RKO (cell line): ENCODE measurements at places on chromosomes 13 and 19.

- DNase-seq, result no peak
Observed at GRCh38 chr19:55432241-55432959, 10.7 kb downstream of the SHISA7 start.

- DNase-seq, result no peak
Observed at GRCh38 chr13:72199640-72200039, 332.6 kb upstream of the DACH1 start.

- no peak for DNase-seq
Observed at GRCh38 chr13:97621631-97622030, 187.7 kb downstream of the RAP2A start.

DNA sequence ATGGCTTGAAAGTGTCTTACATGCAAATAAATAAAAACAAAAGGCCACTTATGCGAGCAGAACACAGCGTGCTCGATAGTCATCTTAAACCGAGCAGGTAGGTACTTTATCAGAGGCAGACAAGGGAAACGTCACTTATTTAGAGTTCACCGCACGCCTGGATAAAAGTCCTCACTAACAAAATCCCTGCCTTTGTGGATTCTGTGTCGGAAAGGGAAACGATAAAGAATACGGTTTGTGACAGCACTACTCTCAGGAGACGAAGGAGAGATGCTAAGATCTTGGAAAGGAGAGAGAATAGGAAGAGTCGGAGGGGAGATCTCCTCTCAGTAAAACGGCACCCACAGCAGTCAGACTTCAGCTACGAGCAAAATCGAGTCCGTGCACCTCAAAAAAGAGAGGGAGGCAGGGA lies 581 bp downstream of the RCBTB1 start:
- peak; percentile 48 for DNase-seq

- no peak for DNase-seq
Observed at GRCh38 chr13:112838842-112839117, 130.2 kb upstream of the MCF2L start.

DNA sequence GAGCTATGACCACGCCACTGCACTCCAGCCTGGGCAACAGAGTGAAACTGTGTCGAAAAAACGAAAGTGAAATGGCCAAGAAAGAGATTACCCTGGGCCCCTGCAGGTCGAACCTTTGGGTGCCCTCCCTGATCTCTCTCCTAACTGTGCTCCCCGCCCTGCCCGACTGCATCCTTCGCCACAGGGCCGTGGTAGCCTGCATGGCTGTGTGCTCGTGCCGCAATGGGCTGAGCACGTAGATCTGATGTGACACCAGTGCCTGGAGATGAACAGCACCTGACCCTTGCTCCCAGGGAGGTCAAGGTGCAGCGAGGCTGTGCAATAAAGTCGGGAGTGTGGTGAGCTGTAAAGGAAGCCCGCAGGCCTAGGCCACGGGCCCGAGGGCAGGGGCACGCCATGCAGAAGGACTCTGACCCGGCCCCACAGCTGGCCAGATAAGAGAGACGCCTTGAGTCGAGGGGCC lies 60.2 kb downstream of the PEX11G start:
- no peak for DNase-seq

- peak; percentile 48 for DNase-seq
Observed at GRCh38 chr19:584240-585001, 5.3 kb upstream of the HCN2 start.

GRCh38 chr13:21723807-21724505 lies 53.1 kb downstream of the FGF9 start:
- no peak for DNase-seq

DNA sequence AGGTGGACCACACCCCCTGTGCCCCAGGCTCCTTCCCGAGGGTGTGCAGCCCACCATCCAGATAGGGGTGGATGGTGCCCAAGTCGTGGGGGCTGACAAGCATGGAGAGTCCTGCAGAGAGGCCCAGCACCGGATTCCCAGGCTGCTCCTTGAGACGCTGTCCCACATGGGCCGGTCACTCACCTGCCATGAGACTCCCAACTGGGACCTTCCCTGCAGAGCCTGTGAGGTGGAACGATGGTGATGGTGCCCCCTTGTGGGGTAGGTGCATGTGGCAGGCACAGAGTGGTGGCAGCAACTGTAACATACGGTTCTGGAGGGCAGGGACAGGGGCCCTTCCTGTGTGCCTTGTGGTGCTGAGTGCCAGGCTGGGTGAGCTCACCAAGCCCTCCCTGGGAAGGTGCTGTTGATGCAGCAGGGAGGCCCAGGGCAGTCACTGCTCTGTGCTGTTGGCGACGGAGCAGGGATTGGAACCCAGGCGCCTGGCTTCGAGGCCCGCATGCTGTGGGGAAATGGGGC lies 33.1 kb downstream of the PPP1R37 start:
- peak; percentile 53 for DNase-seq

- no peak for DNase-seq
Observed at GRCh38 chr19:16377521-16377920, 52.9 kb downstream of the KLF2 start.

GRCh38 chr19:17648097-17648660 lies 40.0 kb downstream of the UNC13A start:
- no peak for DNase-seq

DNA sequence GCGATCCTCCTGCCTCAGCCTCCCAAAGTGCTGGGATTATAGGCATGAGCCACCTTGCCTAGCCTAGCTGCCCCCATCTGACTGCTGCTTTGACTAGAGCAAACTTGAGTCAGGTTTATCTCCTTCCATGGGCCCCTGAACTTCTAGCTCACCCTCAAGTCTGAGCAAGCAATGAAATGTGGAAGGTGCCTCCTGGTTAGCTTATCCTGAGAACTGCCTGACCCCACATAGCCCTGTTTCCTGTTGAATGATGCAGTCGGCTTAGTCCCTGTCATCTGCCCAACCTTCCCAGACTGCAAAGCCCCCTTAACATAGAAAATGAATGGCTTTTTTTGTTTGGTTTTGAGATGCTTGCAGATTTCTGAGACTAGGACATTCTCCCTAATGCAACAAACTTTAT lies 8.9 kb upstream of the TMEM160 start:
- no peak for DNase-seq

DNA sequence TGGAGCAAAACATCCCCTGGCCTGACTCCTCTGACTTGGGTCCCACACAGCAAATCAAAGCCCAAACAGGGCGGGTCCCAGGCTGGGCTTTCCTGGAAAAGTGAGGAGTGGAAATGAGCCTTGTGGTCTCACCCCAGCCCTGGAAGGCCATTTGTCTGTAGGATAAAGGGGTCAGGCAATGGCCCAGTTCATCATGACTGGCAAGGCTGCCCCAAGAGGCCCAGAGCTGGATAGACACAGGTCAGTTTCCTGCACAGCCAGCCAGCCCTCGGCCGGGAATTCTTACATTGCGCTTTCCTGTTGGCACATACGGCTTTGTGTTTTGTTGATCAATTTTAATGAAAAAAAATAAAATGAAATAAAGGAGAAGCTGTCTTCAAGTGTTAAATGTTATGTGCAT lies 174.3 kb downstream of the TSHZ3 start:
- DNase-seq, result no peak

- DNase-seq, result no peak
Observed at GRCh38 chr19:38049105-38049649, 142.2 kb downstream of the SIPA1L3 start.

DNA sequence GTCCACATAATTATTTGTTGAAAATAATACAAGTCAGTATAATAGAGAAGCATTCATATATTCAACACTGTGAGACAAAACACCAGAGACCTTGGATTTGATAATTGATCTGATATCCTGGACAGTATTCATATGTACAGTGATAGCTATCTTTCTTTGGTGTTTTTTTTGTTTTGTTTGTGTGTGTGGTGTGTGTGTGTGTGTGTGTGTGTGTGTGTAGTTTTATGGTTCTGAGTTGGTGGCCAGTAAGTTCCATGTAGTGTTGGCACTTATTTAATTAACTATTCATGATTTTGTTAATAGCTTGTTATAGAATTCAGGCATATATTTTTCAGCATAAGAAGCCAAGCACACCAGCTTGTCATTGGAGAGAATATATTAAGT lies 1.6 kb upstream of the ANGPTL6 start:
- DNase-seq, result no peak

- no peak for DNase-seq
Observed at GRCh38 chr13:72805676-72806346, 23.9 kb downstream of the PIBF1 start.

- peak; percentile 60 for DNase-seq
Observed at GRCh38 chr19:15180451-15181390, 20.1 kb downstream of the NOTCH3 start.

DNA sequence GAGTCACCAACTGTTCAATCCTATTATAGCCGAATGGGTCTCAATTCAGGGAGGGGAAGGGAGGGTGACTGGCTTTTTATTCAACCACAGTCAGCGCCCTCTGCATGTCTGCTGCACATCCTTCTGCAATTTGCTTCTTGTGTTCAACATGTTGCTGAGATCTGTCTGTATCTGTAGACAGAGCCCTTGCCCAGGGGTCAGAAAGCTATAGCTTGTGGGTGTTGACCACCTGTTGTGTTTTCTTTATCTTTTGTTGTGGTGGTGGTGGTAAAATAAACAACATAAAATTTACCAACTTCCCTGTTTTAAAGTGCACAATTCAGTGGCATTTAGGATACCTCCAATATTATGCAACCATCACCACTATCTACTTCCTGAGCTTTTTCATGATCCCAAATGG lies 12.2 kb downstream of the PPP1R12C start:
- no peak for DNase-seq

GRCh38 chr13:48594096-48594815 lies 59.5 kb upstream of the CYSLTR2 start:
- DNase-seq, result no peak
